ENCODE measurements at places on chromosomes 3 and 15. TPM values are rescaled to one million over a fixed set of nuclear protein-coding genes. Genes with fewer than 3 reads are reported as not detected.

The POTEB3 gene
- not detected for total RNA-seq

The SLC12A1 gene
- not detected for total RNA-seq

The STRIT1 gene
- not detected for total RNA-seq

The PRTG gene
- total RNA-seq, result 0.71 TPM

The BNC1 gene
- total RNA-seq, result 85.3 TPM

The IL20RB gene
- 66.9 TPM for total RNA-seq

The FBXL22 gene
- total RNA-seq, result 0.40 TPM

Measured in mammary epithelial cell (primary cell).